Stimulated activated CD8-positive, alpha-beta memory T cell treated with anti-CD3 and anti-CD28 coated beads, Interleukin-2, amount 100 ng/mL, for 1 hour (primary cell): ENCODE measurements at places on chromosomes 1 and 21.

DNA sequence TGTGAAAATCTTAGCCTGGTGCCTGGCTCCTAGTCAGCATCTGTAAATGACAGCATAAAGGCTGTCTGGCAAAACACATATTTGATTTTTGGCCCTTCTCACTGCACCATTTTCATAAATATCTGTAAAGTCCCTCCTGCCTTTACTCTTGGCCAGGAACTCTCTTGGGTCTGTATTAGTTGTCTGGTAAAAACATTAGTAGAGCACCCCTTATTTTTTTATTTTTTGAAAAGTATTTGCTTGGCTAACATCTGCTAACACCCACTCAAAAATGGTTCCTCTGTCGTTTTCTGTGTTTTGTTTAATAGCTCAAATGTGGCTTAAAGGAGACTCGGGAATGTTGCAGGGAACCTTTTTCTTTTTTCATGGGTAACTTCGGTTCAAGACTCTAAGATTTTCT, 293.4 kb downstream of the HMCN1 start:
- no peak for DNase-seq

- no peak for DNase-seq
These were observed 109.9 kb downstream of the GALNT2 start for GRCh38 chr1:230176871-230177411.

DNA sequence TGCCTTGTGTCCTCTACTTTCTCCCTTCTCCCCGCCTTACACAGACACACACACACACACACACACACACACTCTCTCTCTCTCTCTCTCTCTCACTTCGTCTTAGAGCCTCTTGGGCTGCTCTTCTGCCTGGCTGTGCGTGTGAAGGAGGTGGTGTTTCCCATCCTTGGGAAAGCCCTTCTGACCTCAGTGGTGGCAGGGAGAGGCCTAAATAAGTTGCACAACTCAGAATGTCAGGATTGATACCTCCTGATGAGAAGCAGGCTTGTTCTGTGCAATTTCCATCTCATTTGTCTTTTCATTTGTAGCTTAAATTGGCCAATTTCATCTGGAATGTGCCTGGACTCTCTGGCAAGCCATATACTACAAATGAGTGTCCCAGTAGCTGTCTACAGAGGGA, 25.0 kb downstream of the LRRN2 start:
- no peak for DNase-seq

- no peak for DNase-seq
These were observed 59.4 kb downstream of the PRKCZ start for GRCh38 chr1:2109581-2110021.

DNA sequence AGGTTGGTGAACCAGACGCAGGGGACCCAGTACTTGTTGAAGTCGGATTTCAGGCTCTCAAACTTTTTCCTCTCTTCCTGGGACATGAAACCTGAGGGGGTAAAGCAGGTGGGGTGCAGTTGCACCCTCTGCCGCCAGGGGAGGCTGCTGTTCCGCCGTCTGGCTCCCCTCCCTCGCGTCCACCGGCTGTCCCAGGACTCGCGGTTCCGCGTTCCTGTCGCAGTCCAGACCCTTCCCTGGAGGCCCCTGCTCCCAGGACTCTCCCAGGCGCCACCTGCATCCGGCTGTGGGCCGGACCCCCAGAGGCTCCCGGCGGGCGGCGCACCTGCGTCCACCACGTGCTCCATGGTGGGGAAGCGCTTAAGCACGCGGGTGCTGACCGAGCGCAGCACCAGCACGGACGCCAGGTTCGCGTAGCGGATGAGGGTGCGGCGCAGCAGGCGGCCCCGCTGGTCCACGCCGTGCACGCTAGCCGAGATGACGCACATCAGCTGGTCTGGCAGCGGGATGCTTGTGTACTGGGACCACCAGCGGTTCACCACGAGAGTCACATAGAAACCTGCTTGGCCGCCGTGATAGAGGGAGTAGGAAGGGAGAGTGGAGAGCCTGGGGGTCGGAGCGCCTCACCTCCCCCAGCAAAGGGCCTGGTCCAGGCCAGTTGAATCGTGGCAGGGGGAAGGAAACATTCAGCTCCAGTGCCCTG, 1.7 kb downstream of the BEST4 start:
- peak; percentile 52 for DNase-seq

GRCh38 chr21:14613486-14614224, 67.5 kb upstream of the SAMSN1 start:
- no peak for DNase-seq

DNA sequence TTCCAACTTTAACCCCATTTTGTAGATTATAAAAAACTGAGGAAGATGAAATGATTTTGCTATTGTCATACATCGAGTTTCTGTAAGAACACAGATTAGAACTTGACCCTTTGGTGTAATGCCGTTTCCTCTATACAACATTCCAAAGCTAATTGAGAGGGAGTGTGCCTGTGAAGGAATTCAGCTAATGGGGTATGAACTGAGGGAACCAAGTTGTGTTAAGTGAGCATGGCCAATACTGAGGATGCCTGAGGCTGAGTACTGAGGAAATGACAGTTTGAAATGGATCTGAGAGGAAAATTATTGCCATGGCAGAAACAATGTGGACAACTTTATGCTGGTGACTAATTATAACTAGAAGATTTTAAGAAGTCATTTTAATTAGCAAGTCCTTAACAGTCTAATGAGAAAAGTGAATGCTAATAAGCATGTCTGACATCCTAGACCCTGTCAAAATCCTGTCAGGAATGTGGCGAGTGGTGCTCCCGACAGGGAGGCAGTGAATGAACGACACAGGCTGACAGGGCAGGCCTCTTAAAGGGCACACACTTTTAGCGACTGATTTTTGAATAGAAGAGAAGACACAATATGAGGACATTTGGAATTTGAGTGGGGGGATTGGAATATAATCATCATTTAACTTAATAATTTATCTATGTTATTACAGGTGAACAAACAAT, 262.5 kb downstream of the HLX start:
- no peak for DNase-seq
